Gastroesophageal sphincter (tissue), 4 donors: ENCODE measurements at places on chromosomes 11 and 22. TPM values are rescaled to one million over a fixed set of nuclear protein-coding genes. Genes with fewer than 3 reads are reported as not detected.

Gene LRRC4C
- total RNA-seq: 1.5 TPM

Gene CELSR1
- 1.7 TPM for total RNA-seq

- ATAC-seq: no peak
These were observed 535 bp downstream of the TRABD start for GRCh38 chr22:50186181-50186714.

Gene PANX3
- not detected for total RNA-seq

GRCh38 chr11:77287136-77287535, 14.3 kb downstream of the GDPD4 start:
- ATAC-seq: no peak

GRCh38 chr11:83511646-83512045, 225.5 kb upstream of the CCDC90B start:
- ATAC-seq: no peak

DNA sequence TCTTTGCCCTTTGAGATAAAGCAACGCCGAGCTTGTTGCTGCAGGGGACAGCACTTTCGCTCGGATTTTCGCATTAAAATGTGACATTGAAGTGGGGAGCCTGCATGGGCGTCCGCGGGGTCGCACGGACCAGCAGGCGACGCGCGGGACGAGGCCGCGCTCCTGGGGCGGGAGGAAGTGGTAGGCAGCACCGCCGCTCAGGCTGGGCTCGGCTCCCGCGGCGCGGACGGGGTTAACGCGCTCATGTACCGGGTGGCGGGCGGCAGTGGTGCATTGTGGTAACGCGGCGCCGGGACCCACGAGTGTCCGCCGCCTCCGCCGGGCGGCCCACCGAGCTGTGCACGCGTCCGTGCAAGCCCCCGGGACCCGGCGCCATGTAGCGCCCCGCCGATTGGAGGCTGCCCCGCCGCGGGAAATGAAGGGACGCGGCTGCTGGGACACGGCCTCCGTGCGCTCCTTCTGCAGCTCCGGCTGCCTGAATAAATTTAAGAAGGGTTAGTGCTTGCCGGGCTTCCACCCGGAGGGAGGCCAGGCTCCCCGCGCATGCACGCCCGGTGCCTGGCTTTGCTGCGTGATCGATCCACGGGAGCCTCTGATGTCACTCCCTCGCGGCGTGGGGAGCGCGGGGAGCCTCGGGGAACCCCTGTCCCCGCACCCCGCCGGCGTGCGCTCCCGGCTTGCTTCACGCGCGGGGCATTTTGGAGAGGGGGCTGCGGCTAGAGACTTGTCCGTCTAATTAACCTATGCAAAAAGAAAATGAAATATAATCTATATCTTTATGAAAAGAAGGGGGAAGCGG, 127.7 kb downstream of the OSBP2 start:
- ATAC-seq: no peak

Gene CARD10
- total RNA-seq: 8.7 TPM

DNA sequence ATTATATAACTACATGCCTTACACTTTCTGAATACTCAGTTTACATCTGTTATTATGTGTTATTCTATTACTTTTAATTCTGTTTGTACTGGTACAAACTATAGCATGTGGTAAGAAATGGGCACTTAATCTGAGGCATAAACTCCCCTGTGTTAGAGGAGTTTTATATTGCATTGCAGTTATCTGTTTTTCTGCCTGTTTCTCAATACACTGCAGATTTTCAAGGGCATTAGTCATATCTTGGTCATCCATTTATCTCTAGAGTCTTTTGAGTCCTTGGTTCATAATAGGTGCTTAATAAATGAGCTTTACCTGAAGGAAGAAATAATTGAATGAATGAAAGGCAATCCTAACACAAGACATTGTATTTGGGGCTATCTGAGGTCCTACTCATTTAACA, 182.9 kb upstream of the CTSC start:
- ATAC-seq: no peak

Gene SLC25A18
- 5.3 TPM for total RNA-seq

DNA sequence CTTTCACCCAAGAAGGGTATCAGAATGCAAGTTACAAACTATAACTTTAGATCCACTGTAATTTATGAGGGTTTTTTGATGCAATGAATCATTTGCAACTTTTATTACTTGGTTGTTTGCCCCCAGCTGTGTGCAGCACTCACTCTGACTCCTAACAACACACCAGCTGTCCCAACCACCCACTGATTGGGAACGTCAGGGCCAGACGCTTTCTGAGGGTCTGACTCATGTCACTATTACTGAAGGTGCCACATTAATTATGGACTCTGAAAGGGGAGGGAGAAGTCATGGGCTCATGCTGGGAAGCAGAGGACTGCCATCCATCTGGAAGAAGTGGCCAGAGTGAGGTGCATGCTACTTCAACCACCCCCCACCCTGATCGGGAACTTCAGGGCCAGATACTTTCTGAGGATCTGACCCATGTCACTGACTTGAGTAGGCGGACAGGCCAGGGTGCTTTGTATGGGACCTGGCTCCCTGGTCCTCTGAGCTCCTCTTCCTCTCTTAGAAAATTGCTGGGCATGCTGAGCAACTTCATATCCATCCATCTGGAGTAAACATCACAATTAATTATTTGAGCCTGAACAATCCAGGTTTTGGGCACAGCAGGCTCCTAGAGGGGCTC, 44.9 kb upstream of the DRD2 start:
- ATAC-seq: no peak

DNA sequence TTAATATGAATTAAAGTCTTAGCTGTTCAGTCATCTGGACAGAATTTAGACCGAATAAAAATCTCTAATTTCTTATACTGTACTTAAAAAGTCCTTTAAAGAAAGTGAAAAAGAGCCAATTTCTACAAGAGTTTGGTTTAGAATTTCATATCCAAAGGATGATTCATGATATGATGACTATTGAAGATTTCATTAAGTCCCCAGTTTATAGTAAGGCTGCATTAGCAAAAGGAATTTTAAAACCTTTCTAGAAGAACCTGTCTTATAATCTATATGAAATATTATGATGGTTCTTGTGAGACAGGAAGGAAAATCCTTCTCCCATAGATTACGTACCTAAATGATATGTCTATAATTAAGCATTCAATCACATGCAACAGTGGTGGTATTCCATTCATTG, 34.8 kb downstream of the TSG101 start:
- no peak for ATAC-seq

- no peak for ATAC-seq
These were observed 19.2 kb downstream of the SLC43A1 start for GRCh38 chr11:57496109-57496820.

Gene OR52A1
- not detected for total RNA-seq

DNA sequence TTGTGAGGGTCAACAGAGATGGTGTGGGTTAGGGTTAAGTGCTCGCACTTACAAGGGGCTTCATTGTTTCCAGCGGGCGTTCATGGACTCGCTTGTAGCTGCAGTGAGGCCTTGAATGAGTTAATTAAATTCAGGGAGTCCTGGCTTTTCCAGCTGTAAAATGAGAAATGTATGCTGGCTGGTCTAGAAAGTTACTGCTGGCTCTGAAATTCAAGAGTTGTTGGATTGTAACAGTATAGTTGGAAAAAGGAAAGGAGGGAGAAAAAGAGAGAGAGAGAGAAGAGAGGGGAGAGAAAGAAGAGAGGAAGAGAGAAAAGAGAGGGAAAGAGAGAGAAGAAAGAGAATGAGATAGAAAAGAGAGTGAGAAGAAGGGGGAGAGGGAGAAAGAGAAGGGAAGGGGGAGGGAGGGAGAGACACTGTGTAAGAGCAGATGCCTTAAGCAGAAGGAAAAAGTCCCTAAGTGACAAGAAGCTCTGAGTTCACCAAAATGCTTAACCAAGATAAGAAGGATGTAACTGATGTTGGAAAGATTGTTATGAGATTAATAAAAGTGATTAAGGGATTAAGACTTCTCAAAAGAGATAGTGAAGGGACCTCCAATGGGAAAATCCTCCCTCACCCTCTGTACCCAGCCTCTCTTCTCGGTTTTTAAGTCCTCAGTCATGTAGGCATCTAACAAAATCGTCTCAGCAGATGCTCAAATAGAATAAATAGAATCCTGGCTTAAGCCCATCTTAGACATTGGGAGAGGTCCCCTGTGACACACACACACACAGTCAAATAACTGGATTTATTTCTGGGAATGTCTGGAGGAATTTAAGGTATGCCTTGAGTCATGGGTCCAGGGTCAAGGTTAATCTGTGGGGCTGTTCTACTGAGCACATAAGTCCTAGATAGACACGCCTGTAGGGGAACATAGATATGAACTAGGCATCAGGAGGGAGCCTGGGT, 477.9 kb downstream of the MIAT start:
- ATAC-seq: no peak

GRCh38 chr11:42957831-42958230, 354.0 kb upstream of the API5 start:
- ATAC-seq: no peak

Gene AIFM3
- 2.0 TPM for total RNA-seq

Gene TMEM45B
- not detected for total RNA-seq

Gene MS4A3
- total RNA-seq: not detected

- ATAC-seq: no peak
These were observed 15.7 kb downstream of the PRPF19 start for GRCh38 chr11:60890696-60891095.

DNA sequence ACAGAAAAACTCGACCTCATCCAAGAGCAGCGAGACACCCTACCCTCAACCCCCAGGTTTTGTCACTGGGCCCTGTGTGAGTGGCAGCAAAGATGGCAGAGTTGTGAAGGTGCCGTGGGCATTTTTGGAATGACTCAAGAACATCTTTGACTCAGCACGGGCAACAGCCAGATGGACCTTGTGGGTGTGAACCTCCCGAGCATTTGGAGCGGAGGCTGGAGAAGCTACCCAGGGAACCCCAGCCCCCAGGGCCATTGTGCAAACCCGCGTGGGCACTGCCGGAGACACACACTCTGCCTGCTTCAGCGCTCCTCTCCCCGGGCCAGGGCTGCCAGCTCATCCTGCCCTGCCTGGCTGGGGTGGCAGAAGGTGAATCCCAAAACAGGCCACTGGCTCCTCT, 66.1 kb downstream of the PANX1 start:
- no peak for ATAC-seq

GRCh38 chr11:2570841-2571597, 126.2 kb downstream of the KCNQ1 start:
- ATAC-seq: no peak

- ATAC-seq: peak; percentile 89
These were observed 476.9 kb downstream of the MIAT start for GRCh38 chr22:27134315-27134701.

Gene KDM4E
- not detected for total RNA-seq

Gene IGLL1
- total RNA-seq: not detected

DNA sequence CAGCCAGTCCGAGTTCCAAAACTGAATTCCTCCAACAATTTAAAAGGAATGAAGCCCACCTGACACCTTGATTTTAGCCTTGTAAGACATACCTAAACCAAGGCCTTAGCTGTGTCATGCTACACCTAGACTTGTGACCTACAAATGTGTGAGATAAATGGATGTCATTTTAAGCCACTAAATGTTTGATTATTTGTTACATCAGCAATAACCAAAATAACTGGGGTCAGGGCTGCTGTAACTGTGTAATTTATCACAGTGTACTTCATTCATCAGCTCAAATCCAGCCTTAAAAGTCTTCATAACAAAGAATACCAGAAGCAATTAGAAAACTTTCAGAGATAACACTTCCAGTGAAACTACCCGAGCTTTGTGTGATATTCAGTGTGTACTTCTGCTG, 673.0 kb upstream of the ANO3 start:
- ATAC-seq: no peak

Gene STK33
- 25.6 TPM for total RNA-seq

Gene TMPRSS4
- total RNA-seq: 0.23 TPM

DNA sequence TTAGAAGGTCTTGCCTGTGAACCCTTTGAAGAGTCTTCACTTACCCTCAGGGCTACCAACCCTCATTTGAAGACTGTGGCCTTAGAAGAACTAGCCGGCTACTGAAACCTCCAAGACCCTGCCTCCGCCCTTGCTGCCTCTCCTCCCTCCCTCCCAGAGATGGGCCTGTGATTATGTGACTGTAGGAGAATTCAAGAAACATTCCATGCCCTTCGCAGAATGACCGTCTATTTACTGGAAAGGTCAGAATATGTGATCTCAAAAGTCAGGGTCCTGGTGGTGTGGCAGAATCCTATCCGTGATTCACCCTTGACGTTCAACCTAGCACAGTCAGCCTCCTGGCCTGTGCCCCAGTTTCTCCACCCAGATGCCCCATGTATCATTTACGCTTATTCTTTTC, 109.6 kb downstream of the CTNND1 start:
- no peak for ATAC-seq

Gene SHISAL1
- total RNA-seq: 23.1 TPM

DNA sequence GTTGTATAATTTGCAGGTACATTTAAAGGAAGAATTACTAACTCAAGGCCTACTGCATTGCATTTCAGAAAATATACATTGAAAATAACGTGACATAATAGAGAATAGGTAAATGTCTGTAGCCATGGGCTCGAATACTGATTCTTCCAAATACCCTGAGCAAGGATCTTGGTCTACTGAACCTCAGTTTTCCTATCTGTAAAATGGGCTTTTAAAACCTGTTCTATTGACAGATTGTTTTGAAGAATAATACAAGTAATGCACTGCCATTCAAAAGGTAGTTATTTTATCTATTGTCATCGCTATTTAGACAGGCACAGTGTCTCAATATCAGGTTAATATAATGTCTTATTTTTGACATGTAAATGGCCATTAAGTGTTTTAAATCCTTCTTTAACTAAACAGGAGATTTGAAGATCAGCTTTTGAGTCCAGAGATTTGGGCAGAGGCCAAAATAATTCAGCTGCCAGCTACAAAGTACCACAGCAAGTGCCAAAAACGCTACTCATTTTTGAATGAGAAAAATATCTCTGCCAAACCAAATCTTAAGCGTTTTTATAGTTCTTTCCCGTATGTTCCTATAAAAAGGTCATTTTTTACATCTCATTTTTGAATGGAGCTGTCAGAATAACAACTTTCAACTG, 56.7 kb downstream of the CTSC start:
- ATAC-seq: no peak

DNA sequence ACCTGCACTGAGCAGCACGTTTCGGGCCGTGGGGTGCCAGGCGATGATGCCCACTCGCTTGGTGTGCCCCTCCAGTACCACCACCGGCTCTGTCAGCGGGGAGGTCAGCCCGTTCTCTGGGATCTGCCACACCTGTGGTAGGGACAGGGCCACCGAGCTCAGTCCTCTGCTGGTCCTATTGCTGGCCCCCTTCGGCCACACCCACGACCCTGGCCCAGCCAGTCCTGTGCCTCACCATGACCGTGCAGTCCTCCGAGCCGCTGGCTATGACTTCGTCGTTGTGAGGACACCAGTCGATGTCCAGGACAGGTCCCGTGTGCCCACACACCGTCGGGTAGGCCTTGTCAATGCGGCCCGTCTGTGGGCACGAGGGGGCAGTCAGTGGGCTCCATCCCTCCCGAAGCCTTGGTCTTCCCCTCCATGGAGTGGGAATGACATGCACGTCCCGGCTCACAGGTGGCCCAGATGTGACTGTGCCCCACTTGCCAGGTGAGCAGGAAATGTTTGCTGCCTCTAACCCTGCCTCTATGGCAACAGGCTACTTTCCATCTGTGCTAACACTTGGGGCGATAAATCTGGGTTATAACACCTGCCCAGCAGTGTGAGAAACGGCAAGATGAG, 1.4 kb downstream of the CORO1B start:
- no peak for ATAC-seq
